ENCODE measurements at places on chromosomes 5 and 9. TPM values are rescaled to one million over a fixed set of nuclear protein-coding genes. Genes with fewer than 3 reads are reported as not detected.

CCL27 gene
- not detected for total RNA-seq

WDR5 gene
- 25.9 TPM for total RNA-seq

TYRP1 gene
- 2.1 TPM for total RNA-seq

DND1 gene
- 3.1 TPM for total RNA-seq

NR4A3 gene
- 4.5 TPM for total RNA-seq

ARAP3 gene
- 7.1 TPM for total RNA-seq

ENTPD2 gene
- total RNA-seq = 14.6 TPM

EGFL7 gene
- 66.6 TPM for total RNA-seq

CERCAM gene
- 305 TPM for total RNA-seq

- DNase-seq = no peak
Observed at GRCh38 chr9:121876658-121877271, 216.3 kb downstream of the TTLL11 start.

GRCh38 chr9:22229069-22229468, 217.6 kb upstream of the DMRTA1 start:
- DNase-seq = no peak

DNA sequence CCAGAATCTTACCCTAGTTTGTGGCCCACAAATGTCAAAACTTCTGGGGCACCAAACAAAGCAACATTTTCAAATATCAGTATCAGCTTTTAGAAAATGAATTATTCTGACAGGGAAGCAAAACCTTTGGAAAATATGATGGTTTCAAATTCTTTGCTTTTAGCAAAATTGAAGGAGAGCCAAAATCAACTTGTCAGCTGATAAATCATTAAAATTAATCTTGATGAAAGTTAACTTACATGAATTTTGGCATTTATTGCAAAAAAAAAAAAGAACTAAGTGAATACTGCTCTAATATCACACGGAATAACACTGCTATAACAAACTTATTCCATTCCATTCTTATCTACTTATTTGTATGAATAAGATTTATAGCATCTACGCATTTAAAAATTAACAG, 158.1 kb upstream of the TARS1 start:
- DNase-seq = no peak

DNA sequence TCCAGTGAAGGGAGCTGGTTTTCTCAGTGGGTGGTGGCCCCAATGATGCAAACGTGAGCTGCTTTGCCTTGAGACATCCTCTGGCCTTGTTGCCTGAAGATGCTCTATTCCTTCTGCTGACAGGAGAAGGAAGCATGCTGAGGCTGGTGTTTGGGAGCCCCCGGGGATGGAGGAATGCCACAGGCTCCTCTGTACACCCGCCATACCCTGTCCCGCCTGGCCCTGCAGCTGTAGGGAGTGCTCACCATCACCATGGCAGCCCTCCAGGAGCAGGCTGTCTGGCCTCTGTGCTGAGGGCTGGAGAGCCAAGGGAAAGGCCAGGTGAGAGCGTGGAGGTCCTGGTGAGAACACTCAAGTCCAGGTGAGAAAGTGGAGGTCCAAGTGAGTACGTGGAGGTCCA, 134.4 kb downstream of the MRPL36 start:
- DNase-seq = no peak

GRCh38 chr9:135307300-135307699, 172.3 kb upstream of the PPP1R26 start:
- no peak for DNase-seq

DNA sequence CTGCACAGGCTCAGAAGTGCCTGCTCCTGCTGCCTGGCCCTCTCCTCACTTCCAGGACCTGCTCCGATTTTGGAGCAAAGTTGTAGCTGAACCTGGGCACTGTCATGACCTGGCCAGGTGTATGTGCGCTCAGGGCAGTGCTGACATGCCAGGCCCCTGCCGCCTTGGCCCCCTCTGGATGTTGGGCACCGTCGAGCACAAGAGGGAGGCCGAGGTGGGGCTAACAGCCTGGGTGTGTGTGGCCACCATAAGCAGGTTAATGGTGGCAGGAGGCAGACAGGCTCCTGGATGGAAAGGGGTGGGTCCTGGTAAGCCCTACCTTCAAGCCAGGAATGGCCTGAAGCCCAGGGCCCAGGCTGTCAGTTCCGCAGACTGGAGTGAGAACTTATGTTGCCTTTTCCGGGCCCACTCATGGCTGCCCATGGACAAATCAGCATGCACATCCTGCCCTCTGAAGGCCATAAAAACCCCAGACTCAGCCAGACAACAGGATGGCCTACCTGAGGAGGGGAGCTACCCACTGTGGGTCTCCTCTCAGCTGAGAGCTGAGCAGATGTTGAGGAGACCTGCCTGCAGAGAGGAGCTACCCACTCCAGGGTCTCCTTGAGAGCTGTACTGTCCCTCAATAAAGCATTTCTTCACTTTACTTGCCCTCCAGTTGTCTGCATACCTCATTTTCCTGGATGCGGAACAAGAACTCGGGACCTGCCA, 66.2 kb downstream of the NACC2 start:
- no peak for DNase-seq

- DNase-seq = no peak
Observed at GRCh38 chr5:68872088-68872839, 221.6 kb upstream of the SLC30A5 start.

GRCh38 chr9:101727612-101728524, 10.6 kb downstream of the GRIN3A start:
- DNase-seq = no peak

DNA sequence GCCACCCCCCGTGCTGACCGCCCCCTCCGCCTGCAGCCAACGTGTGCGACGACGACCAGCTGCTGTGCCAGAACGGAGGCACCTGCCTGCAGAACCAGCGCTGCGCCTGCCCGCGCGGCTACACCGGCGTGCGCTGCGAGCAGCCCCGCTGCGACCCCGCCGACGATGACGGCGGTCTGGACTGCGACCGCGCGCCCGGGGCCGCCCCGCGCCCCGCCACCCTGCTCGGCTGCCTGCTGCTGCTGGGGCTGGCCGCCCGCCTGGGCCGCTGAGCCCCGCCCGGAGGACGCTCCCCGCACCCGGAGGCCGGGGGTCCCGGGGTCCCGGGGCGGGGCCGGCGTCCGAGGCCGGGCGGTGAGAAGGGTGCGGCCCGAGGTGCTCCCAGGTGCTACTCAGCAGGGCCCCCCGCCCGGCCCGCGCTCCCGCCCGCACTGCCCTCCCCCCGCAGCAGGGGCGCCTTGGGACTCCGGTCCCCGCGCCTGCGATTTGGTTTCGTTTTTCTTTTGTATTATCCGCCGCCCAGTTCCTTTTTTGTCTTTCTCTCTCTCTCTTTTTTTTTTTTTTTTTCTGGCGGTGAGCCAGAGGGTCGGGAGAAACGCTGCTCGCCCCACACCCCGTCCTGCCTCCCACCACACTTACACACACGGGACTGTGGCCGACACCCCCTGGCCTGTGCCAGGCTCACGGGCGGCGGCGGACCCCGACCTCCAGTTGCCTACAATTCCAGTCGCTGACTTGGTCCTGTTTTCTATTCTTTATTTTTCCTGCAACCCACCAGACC, 80.2 kb downstream of the NTNG2 start:
- DNase-seq = no peak

DNA sequence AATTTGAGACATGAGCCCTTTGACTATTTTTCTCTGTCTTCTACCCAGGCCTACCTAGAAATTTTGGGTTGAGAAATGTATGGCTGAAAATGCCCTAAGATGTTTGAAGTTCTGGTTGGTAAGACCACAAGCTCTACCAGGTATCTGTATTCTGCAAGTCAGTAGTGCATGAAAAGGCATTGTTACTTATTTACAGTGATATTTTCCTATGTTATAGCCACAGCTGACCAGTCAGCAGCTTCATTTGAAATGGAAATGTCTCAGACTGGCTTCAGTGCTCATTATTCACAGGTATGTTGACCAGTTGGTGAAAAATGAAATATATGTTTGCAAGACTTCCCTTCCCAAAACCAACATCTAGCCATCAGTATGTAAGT, 91.9 kb upstream of the ITGA2 start:
- DNase-seq = no peak

DNA sequence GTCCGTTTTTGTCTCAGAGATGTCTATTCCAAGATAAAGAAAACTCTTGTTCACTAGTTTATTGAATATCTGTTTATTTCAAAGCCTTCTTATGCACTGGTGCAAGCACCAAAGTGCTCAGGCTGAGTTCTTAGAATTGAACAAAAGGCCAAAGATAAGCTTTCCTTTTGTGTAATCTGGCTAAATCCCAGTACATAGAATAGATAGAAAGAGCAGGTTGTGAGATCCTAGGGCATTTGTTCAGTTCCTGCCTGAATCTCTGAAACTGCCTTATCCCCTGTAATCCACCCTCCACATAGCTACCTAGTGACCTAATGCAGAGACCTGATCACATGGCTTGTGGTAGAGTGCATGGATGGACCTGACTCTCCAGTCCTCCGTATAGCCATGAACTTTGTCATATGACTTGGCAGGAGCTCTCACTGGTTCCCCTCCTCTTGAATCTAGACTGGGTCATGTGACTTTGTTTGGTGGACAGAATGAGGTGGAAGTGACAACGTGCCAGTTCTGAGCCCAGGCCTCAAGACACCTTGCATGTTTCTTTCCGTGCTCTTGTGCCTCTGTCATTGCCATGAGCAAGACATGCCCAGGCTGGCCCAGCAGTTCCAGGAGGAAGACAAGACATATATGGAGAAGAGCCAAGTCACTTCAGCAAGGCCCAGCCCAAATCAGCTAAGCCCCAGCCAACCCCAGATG, 139.3 kb upstream of the SHB start:
- DNase-seq = no peak

GRCh38 chr9:134500931-134501760, 140.5 kb upstream of the COL5A1 start:
- DNase-seq = peak; percentile 40

DNA sequence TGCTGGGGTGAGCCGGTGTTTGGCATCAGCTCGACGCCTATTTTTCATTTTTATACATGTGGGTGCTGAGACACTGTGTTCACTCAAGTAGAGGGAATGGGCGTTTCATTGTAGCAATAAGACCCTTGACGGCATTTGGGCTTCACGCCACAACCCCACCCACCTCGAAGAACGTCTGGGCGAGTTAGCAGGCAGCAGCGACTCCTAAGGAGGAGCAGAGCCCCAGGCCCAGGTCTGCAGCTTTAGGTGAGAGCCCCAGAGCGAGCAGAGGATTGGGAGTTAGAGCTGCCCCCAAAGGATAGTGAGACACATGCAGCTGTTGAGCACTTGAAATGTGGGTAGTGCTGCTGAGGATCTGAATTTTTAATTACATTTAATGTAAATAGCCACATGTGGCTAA, 1.6 kb upstream of the ZFP62 start:
- DNase-seq = no peak

GRCh38 chr9:91770229-91770628, 179.8 kb downstream of the ROR2 start:
- DNase-seq = no peak

- no peak for DNase-seq
Observed at GRCh38 chr5:96855031-96855872, 21.0 kb upstream of the ERAP2 start.

GRCh38 chr9:112694706-112695555, 23.0 kb downstream of the INIP start:
- DNase-seq = no peak

DNA sequence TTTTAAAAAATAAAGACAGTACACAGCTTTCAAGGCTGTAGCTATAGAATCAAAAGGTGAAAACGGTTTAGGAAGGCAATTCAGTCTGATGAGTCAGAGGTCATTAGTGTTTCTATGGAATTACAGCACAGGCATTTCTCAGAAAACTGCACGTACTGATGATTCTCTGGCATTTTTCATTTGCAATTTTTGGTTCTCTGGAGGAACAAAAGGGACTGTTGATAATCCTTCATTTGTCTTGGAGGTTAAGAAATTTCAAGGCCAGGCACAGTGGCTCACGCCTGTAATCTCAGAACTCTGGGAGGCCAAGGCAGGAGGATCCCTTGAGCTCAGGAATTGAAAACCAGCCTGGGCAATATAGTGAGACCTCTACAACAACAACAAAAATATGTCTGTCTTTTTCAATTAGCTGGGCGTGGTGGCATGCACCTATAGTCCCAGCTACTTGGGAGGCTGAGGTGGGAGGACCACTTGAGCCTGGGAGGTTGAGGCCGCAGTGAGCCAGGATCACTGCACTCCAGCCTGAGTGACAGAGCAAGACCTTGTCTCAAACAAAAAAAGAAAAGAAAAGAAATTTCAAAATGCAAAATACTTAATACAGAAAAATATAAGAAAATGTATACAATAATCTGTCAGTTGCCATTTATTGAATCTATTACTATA, 27.3 kb downstream of the NR6A1 start:
- no peak for DNase-seq

- no peak for DNase-seq
Observed at GRCh38 chr5:78889369-78890140, 95.6 kb downstream of the ARSB start.

DNA sequence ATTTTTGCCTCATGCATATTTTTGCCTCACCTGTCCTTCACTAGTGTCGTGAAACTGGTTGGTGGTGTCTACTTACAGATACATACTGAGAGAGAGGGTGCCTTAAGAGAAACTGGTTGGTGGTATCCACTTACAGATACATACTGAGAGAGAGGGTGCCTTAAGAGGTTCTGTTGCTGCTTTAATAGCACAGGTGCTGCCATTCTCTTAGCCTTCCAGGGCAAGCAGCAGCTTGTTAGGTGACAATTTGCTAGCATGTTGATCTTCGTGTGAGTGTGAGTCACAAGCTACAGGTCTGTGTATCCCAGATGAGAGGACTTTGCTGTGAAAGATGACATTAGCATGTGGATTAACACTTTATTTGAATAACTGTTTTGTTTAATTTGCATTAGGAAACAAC, 1.4 kb downstream of the PTTG1 start:
- no peak for DNase-seq

- no peak for DNase-seq
Observed at GRCh38 chr9:106976772-106977171, 113.8 kb downstream of the ZNF462 start.

- DNase-seq = no peak
Observed at GRCh38 chr9:115808108-115808507, 345.5 kb upstream of the PAPPA start.

GRCh38 chr5:66281294-66281693, 137.2 kb downstream of the SREK1 start:
- no peak for DNase-seq

DNA sequence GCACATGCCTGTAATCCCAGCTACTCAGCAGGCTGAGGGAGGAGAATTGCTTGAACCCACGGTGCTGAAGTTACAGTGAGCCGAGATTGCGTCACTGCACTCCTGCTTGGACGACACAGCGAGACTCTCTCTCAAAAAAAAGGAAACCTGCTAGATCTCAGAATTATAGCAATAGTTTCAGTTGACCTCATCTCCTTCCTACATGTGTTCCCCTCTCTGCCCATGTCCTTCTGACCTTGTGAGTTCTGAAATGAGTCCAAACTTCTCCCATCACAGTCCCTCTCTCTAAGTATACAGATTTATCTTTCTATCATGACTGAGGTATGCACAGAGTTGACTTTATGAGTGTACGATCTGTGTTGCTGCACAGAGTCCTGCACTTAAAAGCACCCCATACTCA, 44.6 kb upstream of the SHOC1 start:
- no peak for DNase-seq

GRCh38 chr9:104606152-104606551, 725 bp upstream of the OR13C2 start:
- no peak for DNase-seq
